Activated T-helper 1 cell treated with anti-CD3 and anti-CD28 coated beads, Interleukin-2, amount 50 U/mL, for 16 hours (primary cell): ENCODE measurements at places on chromosomes 4 and X.

DNA sequence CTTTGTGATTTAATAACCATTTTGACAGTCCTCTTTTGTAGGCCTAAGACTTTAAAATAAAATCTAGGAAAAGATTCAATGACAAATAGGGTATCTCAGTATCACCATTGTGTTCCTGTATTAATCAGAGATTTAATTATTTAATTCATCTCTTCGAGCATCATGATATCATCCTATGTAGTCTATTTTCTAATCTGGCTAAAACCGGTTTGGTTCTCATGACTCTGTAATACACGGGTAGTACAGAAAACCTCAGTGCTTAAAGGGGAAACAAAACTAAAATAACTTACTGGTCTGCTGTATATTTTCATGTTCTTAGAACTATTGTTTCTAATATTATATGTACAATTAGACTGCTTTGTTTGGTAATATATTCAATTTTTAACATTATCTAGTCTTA, 23.7 kb upstream of the FBXW7 start:
- no peak for DNase-seq

DNA sequence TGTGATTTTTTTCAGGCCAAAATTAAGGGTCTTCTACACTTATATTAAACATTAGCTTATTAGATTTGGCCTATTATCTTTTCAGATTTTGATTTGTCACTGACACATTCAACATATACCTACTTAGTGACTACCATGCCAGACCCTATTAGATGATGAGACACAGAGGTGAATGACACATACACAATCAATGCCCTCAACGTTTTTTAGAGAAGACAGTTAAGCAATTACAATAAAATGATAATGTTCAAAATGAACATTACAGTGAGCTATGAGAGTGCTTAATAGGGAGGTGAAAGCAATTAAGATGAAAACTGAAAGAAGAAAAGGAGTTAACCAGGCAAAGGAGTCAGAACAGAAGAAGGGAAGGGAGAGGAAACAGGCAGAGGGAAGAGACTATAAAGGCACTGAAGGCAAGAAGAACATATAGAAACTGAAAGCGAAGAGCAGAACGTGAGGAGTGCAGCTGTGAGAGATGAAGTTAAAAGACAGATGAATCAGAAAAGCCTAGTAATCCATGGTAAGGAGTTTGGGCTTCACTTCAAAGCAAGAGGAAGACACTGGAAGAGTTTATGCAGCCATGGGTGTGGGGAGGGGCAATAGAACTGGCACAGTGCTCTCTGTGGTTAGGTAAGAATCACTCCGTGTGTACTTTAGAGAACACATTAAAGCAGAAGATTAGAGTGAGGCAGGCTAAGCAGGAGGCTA, 119.0 kb downstream of the REELD1 start:
- no peak for DNase-seq

DNA sequence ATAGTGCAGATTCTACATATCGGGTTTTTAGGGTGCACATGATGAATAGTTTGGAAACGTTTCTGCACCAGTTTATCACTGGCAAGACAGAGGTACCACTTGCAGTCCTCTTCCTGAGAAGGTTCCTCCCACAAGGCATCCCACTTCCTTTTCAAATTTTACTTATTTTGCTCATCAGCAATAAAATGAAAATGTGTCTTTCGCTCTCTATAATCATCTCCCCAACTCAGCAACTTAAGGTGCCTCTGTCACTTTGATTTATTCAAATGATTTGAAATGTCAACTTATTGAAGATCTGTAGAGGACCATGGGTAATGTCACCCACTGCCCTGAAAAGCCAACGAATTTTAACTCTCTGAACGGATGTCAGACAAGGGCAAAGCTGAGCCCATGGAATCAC, 53.2 kb downstream of the VGLL1 start:
- no peak for DNase-seq

GRCh38 chr4:172099376-172099775, 286.2 kb downstream of the GALNTL6 start:
- no peak for DNase-seq

- DNase-seq: no peak
These were observed 253.1 kb upstream of the RPS6KA3 start for GRCh38 chrX:20519826-20520225.

DNA sequence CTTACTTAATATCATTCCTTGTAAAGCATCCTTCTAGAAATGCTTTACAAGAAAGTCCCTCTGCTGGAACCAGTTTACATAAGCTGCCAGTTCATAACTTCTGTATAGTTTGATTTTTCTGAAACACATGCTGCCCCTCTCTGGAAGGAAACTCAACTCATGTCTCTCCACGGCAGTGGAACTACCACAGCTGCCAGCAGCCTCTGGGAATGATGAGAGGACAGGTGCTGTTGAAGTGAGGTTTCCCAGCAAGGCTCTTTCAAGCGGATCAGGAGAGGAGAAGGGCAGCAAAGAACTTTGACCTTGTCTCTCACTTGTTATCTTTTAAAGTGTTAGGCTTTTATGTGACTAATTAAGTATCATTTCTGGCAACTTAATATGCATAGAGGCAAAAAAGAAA, 7.3 kb downstream of the GRPR start:
- DNase-seq: no peak

GRCh38 chrX:149687991-149688390, 23.9 kb upstream of the MAGEA11 start:
- no peak for DNase-seq

DNA sequence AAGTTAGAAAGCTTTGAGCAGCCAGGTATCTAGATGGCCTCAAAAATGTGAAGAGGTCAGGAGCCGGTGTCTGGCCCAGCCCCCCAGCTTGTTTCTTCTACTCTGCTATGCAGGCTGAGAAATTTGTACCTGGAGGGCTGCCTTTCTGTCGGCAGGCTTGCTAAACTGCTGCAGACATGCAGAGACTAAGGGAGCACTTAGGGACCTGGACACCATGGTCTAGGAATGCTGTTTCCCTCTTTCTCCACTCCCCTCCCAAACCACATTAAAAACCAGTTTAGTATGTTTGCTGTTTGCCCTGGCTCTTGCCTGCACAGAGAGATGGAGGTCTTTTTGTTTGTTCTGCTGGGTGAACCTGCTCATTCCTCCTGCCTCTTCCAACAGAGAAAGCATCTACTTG, 157.1 kb upstream of the DGKK start:
- no peak for DNase-seq
